ENCODE measurements at places on chromosomes 5 and 9.

DNA sequence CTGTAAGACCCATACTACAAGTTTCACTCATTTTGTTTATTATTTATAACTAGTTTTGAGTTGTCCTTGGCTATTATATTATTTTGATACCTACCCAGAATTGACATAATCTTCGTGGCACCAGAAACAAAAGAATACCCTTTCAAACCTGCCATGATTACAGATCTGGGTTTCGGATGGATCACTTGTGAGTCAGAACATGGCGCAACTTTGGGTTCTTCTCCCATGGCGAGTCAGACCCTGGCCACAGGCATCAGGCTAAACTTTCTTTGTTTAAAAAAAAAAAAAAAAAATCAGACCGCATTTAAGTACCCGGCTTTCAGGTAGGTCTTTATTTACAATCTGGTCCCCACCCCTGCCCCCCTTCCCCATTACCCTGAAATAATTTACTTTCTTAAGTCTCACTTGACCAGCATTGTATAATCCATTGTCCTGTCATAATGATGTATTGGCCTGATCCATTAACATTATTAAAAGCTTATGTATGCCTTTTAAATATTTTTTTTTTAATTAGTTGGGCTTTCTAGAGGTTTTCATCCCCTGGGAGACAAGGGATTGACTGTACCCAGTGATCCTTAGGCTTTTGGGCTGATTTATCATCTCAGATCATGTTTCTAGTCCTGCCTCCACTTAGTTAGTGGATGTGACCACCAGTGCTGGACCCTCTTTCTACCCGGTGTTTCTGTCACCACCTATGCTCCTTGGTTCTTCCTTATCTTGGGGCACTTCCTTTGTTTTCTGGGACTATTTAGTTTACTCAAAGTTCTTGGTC lies 43.9 kb downstream of the F2RL2 start:
- no peak for DNase-seq

- DNase-seq = no peak
These were observed 17.9 kb downstream of the SLC36A3 start for GRCh38 chr5:151285683-151286082.

DNA sequence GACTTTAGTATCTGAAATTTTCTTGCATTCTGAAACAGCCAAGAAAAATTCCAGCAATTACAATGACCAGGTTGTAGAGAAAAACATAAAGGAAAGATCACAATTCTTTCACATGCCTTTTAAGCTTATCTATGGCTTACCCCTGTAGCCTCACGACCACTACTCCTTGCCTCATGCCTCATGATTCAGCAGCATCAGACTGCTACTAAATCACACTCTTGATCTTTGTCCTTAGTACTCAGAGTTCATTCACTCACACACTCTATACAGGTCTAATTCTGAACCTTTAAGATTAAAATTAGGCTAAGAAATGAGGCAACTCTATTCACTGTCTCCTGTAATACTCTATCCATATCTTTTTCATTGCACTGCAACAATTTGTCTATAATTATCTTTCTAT lies 415.1 kb downstream of the MLLT3 start:
- DNase-seq = no peak

DNA sequence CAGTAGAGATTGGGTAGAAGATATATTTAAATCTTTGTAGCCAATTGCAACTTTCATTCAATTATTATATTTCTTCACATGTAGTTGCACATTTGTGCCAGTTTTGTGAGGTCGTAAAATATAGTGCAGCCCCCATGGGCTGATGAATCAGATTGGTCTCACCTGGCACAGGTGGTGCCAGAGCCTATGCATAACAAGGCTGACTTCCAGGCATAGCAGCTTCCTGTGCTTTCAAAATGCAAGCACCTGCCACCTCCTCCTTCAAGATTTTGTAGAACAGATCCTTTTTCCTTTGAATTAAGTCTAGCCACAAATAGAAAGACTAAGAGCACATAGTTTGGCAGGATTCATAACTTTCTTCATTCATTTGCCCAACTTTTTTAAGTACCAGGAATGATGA lies 87.1 kb downstream of the STARD4 start:
- no peak for DNase-seq

DNA sequence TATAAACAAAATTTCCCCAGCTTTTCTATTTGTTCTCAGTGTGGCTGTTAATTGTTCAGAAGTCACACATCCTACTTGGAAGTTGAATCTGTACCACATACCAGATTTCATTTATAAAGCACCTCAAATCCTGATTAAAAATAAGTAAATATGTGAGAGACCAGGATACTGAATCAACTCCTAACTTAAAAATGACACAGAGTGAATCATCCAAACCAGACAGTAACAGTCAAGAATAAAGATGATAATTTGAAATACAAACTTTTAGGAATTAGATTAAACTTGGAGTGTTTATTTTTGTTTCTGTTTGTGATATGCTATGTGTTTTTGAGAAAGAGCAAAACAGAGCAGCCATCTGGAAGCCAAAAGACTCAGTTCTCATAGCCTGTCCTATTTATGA lies 633.2 kb upstream of the RORB start:
- DNase-seq = no peak

- no peak for DNase-seq
These were observed 3.1 kb downstream of the NIPAL4 start for GRCh38 chr5:157463081-157463480.
